GM20000 (cell line): ENCODE measurements at places on chromosomes 6 and 20.

- DNase-seq, result peak; percentile 71
Observed at GRCh38 chr6:2875359-2876191, 27.5 kb downstream of the SERPINB9 start.

DNA sequence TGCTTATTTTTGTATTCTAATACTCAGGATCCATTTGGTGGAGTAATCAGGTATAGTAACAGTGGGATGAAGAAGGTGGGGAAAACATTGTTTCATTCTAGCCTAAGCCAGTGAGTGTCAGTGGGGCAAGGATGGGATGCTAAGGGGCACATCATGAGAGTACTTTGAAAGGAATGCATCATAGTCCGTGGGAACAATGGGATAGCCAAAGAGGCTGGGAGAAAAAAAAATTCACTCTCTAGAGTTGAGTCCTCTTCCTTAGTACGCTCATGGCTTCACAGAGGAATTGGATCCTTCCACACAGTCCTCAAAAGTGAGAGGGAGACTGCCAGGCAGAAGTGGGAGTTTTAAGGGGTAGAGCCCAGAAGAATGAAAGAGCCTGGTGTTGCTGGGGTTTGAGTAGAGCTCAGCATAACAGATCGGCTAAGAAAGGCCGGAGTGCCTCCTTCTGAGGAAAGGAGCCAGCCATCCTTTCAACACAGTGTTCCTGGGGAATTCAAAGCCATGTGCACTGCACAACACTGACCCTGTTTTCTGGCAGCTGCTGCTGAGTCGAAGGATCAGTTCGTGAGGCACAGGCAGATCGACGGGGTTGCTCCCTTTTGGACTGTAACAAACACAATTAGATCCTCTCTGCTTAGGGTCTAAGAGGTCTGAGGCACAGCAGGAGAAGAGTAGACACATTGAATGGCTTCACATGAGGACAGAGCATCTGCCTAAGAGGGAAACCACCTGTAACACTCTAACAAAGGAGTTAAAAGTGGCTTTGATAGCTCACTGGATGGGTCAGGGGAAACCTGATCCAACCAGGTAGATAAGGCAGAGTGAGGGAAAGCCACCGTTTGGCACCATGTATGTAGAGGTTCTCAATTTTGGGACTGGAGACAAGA lies 61.2 kb downstream of the ELOVL5 start:
- DNase-seq, result no peak

GRCh38 chr6:12729467-12729866 lies 12.9 kb downstream of the PHACTR1 start:
- DNase-seq, result no peak

GRCh38 chr20:63555661-63556381 lies 1.9 kb downstream of the FNDC11 start:
- no peak for DNase-seq

- no peak for DNase-seq
Observed at GRCh38 chr6:170572704-170573466, 11.6 kb downstream of the PDCD2 start.

DNA sequence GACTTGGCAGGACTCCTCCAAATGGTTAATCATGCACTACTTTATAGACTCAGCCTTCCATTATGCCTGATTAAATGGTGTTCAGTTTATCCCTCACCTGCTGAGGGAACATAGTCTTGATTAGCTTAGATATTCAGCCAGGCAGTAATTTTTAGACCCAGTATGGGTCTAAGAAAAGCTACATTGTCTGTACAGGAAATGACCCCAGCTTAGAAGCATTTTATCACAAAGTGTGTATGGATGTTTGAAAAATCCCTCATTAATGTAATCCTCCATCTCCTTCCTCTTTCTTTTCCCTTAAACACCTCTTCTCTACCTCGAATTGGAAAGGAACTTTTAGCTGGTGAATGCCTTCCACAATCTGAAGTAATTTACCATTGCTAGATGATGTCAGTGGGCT lies 252.2 kb upstream of the BMP2 start:
- DNase-seq, result no peak

DNA sequence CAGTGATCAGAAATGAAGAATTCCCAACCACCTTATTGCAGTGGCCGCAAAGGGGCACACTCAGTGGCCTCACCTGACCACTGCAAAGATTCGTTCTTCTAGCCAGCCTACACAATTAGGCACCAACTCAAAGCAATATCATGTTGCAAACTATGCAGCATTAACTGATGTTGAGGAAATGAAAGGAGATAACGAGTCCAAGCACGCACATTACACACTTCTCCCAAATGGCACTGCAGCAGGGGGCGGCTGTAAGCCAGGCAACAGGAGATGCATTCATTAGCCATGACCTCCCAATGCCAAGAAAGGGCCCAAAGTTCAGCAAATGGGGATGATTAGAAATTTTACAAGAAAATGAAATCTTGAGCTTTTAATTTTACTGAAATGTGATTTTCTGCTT lies 39.3 kb downstream of the ATXN1 start:
- DNase-seq, result no peak

DNA sequence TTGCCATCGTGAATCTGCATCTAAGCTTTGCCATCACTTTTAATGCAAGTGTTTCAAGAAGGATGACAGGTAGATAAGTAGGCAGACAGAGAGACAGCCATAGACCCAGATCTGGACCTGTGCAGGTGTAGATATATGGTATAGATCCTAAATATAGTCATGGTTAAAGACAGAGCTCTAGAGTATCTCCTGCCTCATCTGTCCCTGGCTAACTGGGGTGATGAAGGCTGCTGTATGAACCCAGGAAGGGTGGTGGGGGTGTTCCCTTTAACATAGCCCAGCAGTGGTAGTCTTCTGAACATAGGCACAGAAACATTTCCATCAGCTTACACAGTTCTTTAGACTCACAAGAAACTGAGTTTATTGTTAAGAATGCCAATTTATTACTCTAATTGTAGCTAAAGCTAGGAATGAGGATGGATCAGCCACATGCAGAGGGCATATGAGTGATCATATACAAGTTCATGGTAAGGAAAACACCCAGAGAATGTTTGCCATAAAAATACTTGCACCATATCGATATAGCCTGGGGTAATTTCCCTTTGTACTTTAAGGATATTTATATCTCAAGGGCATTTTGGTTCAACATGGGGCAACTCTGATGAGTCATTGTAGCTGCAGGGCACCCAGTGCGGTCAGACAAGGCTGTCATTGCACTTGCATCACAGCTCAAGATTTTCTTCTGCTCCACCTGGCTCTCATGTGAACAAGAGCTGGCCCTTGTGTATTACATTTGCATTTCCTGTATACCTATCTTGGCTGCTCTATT lies 587.2 kb downstream of the EPM2A start:
- DNase-seq, result no peak

- DNase-seq, result no peak
Observed at GRCh38 chr6:16740097-16740496, 21.2 kb downstream of the ATXN1 start.

DNA sequence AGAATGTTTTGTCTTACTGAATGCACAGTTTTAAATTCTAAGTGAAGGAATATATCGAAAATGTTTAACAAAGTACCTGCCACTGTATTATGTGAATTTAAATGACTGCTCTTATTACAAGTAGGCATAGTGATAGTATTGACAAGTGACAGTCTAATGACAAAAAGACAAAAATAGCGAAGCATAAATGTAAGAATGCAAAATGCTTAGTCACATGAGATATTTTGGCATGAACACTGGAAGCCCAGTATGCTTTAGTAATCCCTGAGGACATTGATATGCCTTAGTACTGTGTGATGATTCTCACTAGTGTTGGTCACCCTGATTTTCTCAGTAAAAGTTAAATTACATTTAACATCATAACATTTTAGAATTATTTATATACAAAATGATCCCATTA lies 153.5 kb downstream of the EYA4 start:
- no peak for DNase-seq

- no peak for DNase-seq
Observed at GRCh38 chr6:155143578-155144106, 120.2 kb upstream of the CLDN20 start.

DNA sequence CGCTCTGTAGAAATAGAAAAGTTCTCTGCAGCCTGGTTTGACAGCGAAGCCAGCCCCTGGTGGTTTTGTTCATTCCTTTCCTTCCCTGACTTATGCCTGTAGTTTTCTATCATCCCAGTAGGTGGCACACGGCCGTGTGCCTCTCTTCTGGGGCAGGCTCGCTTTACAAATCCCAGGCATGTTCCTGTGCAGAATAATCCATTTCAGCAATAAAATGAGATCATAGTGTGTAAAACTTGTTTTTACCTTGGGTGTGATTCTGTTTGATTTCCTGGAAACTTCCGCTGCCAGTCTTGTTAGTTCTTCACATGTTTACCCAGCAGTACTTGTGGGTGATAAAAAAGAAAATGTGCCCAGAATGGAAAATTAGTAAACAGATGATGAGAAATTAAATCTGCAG lies 7.4 kb upstream of the INSM1 start:
- peak; percentile 78 for DNase-seq

DNA sequence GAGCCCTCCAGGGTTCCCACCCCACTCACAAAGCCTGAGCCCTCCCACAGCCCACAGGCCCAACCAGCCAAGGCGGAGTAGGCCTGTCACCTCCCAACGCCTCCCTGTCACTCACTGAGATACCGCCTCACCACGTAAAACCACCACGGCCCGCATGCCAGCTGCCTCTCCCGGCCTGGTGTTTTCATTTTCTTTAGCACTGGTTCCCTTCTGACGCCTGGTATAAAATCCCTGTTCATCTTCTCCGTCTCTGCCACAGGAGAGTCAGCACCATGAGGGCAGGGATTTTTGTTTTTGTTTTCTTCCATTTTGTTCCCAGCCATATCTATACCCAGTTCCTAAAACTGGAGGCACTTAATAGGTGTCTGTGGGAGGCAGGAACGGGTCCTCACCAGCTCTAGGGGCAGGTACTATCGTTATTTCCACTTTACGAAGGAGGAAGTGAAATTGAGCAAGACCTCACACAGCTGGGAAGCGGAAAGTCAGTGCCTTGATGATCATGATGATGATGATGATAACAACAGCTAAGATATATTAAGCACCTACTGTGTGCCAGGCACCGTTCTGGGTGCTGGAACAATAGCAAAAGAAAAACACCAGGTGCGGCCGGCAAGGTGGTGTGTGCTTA lies 58.6 kb downstream of the SNAI1 start:
- peak; percentile 55 for DNase-seq

DNA sequence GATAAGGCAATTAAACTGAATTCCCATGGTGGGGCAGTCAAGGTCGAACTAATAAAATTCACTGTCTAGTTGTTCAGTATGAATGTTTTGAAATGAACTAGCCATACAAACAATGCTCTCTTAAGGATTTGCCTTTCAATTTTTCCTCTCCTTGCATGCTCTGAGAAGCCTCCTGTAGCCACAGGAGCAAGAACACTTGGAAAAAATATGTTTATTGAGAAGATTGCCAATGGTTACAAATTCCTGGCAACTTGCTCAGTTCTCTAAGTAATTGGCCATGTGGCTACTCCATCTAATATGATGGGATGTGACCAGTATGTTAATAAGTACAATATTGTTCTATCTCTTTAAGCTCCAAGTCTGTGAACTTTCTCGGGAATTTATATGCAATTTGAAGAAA lies 49.4 kb downstream of the FUT9 start:
- no peak for DNase-seq

GRCh38 chr6:10307476-10307875 lies 107.4 kb downstream of the TFAP2A start:
- no peak for DNase-seq

DNA sequence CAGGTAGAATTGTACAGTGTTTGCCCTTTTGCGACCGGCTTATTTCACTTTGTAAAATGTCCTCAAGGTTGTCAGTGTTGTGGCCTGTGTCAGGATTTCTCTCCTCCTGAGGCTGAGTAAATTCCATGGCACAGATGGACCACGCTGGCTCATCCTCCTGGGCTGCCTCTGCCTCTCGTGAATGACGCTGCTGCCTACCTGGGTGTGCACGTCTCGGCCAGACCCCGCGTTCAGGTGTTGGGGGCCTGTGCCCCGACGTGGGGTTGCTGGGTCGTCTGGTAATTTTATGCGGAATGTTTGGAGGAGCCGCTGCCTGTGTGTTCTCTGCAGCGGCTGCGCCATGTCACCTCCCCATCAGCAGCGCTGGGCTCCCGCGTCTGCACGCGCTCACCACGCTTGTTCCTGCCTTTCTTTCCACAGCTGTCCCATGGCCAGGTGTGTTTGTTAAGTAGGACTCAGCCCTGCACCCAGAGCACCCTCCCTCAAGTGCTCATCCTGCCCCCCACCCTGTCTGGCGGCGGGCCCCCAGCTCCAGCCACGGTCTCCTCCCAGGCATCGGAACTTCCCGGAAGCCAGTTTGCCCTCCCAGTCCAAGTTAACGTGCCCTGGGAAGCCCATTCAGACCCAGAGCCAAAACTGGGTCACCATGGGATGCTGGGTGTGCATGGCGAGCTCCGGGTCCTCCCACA lies 36.1 kb upstream of the CHRNA4 start:
- no peak for DNase-seq

GRCh38 chr20:31633339-31633914 lies 4.3 kb upstream of the COX4I2 start:
- DNase-seq, result no peak

- no peak for DNase-seq
Observed at GRCh38 chr6:133358574-133359150, 117.5 kb downstream of the EYA4 start.

DNA sequence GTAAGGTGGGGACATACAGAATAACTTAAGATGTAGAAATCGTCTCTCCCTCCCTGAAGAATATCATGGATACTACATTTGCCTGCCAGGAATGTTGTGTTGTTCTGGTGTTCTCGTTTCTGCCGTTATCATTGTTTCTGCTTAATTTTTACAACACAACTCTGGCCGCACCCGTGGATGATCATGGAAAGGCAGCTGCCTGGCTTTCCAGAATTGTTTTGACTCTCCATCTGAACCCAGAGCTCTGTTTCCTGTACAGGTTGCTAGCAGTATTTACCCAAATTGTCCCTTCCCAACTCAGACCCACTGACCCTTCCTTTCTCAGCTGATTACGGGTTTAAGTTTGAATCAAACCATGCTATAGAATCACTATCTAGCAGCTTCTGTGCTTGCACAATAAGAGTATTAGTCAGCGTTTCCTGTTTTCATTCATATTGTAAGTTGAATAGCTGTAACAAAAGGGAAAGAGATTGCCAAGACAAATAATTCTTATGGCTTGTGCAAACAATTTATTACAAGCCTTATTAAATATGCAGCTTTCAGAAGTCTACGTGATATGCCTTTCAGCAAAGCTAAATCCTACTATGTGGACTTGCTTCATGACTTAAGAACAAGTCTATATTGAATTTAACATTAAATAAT lies 139.0 kb downstream of the MTHFD1L start:
- no peak for DNase-seq

DNA sequence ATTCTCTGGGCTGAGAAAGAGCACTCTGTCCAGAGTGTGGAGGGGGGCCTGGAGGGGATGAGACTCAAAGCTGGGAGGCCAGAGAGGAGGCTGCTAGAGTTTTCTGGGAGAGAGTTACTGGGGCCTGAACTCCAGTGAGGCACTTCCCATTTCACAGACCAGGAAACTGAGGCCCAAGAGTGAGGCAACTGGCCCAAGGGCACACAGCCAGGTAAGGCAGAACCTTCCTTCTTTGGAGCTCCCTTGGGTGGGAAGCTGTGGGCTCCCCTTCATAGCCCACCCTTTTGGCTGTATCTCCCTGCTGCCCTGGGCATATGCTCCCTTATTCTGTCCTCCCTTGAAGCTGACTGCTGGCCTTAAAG lies 34.4 kb downstream of the ANGPT4 start:
- DNase-seq, result no peak

- no peak for DNase-seq
Observed at GRCh38 chr20:63661108-63661507, 3.0 kb downstream of the RTEL1 start.
